CD4-positive, alpha-beta T cell treated with Interleukin-17A for 4 hours (primary cell): ENCODE measurements at places on chromosomes 16 and 17.

DNA sequence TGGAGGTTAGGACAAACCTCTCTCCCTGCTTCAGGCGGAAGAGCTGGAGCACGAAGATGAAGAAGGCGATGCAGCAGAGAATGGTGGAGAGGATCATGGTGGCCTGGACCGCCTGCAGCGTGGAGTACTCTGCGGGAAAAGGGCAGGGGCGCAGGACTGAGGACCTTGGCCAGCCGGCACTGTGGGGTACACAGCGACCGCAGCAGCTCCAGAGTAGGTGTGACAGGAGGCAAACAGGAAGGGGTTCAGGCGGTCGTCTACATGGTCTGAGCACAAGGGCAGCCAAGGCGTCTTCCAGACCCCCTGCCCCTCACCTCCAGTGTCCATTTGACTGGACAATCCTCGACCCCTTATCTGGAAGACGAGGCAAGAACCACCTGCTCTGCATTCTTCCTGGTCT, 42.5 kb downstream of the EMP2 start:
- DNase-seq = no peak

- DNase-seq = no peak
Observed at GRCh38 chr17:79201536-79202227, 127.1 kb downstream of the ENGASE start.

- DNase-seq = no peak
Observed at GRCh38 chr16:11909653-11910545, 5.9 kb downstream of the GSPT1 start.

GRCh38 chr16:52812678-52813556, 239.8 kb downstream of the CHD9NB start:
- no peak for DNase-seq

- DNase-seq = peak; percentile 66
Observed at GRCh38 chr17:64736804-64737492, 74.8 kb upstream of the SMURF2 start.

GRCh38 chr17:59832883-59833379, 59.8 kb downstream of the TUBD1 start:
- no peak for DNase-seq

- no peak for DNase-seq
Observed at GRCh38 chr17:71349908-71350600, 770.8 kb upstream of the SOX9 start.

DNA sequence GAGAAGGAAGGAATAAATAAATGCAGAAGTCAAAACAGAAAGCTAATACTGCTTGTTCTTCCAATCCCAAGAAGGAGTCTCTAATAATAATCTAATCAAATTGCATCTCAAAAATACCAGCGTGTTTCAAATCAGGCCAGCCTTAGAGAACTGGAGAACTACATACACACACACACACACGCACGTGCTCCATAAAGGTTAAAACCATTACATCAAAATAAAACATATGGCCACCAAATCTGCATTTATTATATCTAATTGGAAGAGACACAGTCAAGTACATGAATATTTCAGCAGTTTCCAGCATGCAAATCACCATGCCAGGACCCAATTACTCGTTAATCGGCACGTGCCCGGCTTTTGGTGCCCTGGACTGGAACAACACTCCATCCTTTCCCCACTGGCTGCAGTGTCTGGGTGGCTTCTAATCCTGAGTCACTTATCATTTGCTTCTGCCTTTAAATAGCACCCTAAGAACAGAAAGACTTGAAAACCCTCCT, 20.4 kb upstream of the KDM8 start:
- DNase-seq = no peak

GRCh38 chr17:36717088-36717487, 115.7 kb downstream of the MRM1 start:
- no peak for DNase-seq

DNA sequence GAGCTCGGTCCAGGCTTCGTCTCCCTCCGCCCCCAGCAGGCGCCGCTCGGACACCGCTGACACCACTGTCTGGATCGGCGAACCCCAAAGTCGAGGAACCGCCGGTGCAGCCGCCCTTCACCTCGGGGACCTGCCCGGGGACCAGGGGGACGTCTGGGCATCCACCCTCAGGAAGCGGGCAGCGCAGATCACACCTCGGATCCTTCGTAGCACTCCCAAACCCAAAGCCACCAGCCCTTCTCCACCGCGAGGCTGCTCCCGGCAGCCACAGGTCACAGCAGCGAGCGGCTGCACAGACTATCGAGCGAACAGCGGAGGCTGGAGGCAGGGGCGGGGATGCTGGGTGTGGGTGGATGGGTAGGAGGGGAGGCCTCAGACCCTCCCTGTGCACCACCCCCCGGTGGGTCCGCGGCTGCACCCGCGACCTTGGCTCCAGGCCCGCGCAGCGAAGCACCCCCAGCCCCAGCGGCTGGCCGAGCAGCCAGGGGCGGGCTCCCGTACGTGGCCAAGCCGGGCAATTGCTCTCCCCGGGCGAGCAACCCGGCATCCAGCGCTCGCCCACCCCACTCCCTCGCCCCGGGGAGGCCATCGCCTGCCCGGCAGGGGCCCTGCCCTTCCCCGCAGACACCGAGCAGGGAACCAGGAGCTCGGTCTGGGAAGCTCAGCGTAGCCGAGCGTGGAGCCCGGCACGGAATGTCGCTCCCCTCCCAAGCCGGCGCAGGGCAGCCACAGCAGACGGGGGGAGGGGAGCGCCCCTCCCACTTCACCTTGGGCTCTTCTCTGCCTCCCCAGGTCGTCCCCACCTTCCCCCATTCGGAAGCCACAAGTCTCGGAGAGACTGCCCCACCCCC, 1.0 kb downstream of the SDK2 start:
- peak; percentile 46 for DNase-seq

- no peak for DNase-seq
Observed at GRCh38 chr16:67654403-67654911, 5.6 kb downstream of the ACD start.

GRCh38 chr17:64001091-64001579, 3.0 kb downstream of the PRR29 start:
- DNase-seq = no peak
